Glutamatergic neuron (in vitro differentiated cells): ENCODE measurements at places on chromosomes 4 and X. TPM values are rescaled to one million over a fixed set of nuclear protein-coding genes. Genes with fewer than 3 reads are reported as not detected.
A peak's percentile ranks its signal among the peaks of the same experiment; 100 is the strongest.

YIPF6 gene
- 47.2 TPM for total RNA-seq

- DNase-seq, result no peak
- H3K4me1 ChIP-seq, result peaks cover 4% of the 10 kb centered on the region
- no peak overlapping the region for H3K4me3 ChIP-seq
Measured at GRCh38 chr4:159410076-159410777, 307.3 kb downstream of the RAPGEF2 start.

SPINK2 gene
- not detected for total RNA-seq

EPGN gene
- not detected for total RNA-seq

DNA sequence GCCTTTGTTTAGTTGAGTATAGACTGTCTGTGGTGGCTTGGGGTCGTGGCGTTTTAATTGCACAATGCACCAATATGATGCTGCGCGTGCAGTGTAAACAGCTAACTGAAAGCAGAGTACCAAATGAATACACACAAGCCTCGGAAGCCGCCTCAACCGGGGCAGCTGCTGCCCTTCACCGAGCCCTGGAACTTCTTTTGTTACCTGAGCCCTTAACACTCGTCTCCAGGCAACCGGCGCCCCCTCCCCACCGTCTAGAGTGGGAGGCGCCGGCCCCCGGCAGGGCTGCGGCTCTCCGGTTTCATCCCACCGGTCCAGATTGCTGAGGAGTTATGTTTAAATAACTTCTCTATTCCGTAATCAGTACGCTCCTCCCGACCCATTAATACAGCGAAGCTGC is 173.2 kb upstream of the TBL1X start:
- H3K36me3 ChIP-seq, result no peaks in the 10 kb centered on the region
- DNase-seq, result no peak
- H3K27ac ChIP-seq, result no peak overlapping the region
- no peak overlapping the region for H3K4me3 ChIP-seq
- H3K4me1 ChIP-seq, result peaks cover 2% of the 10 kb centered on the region
- no peaks in the 10 kb centered on the region for H3K27me3 ChIP-seq

ETDC gene
- not detected for total RNA-seq

- no peak for DNase-seq
- H3K27me3 ChIP-seq, result no peaks in the 10 kb centered on the region
- no peaks in the 10 kb centered on the region for H3K36me3 ChIP-seq
- H3K27ac ChIP-seq, result peak overlapping the region; percentile 33
- H3K4me3 ChIP-seq, result no peak overlapping the region
Measured at GRCh38 chrX:71184803-71185495, 38.1 kb upstream of the GJB1 start.

DNA sequence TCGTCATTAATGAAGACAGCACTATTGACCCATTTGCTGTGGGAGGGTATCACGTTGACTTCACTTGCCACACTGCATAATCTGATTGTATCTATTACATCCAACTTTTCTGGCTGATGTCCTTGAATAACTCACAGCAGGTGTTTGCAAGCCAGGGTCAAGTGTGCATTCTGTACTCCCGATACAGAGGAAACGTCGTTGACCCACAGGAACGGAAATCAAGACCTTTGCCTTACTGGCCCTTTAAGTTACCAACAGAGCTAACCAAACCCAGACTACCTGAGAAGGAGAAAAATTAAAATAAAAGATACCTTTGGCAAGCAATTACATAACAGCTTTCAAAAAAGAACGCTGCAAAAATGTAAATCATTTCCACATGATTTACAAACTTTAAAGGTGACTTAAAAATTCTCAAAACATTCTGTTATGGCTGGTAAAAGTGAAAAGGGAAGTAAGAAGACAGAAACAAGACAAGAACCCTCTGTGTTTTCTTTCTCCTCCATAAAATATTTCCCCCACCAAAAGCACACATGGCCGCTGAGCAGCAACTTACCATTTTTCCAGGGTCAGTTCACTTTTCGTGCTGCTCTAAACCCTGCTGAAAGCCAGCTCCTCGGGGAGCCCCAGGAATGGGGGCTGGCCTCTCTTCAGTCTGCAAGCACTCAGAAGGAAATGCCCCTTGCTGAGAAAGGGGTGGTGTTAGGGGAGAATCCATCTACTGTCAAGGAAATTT is 6.5 kb upstream of the SHISA3 start:
- no peak overlapping the region for H3K4me3 ChIP-seq
- H3K27ac ChIP-seq, result no peak overlapping the region
- DNase-seq, result no peak
- peaks cover 1% of the 10 kb centered on the region for H3K27me3 ChIP-seq
- H3K36me3 ChIP-seq, result peaks cover 7% of the 10 kb centered on the region

- no peaks in the 10 kb centered on the region for H3K36me3 ChIP-seq
- H3K4me1 ChIP-seq, result no peaks in the 10 kb centered on the region
- DNase-seq, result no peak
- peaks cover 1% of the 10 kb centered on the region for H3K27me3 ChIP-seq
Measured at GRCh38 chrX:114532111-114532805, 51.6 kb upstream of the HTR2C start.

C1QTNF7 gene
- not detected for total RNA-seq

TRPC5OS gene
- total RNA-seq, result not detected

DNA sequence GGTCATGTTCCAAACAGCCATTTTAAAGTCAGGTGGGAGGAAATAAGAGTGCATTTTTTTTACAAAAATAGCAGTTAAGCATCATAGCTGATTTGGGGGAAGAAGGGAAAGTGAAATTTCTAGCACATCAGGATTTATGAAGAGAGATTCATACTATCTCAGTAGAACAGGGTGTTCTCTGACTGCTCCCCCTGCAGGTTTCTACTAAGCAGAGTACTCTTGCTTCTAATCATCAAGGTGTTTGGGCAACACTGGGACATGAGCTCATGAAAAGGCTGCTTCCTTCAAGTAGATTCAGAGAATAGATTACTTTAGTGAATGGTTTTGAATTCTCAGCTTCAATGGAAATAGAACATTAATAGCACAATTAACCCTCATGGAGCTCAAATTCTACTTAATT is 591.4 kb upstream of the PCDH10 start:
- H3K36me3 ChIP-seq, result no peaks in the 10 kb centered on the region
- no peak overlapping the region for H3K27ac ChIP-seq
- no peak for DNase-seq

DGKK gene
- not detected for total RNA-seq

UGT2B17 gene
- not detected for total RNA-seq

BEND2 gene
- total RNA-seq, result not detected

DNA sequence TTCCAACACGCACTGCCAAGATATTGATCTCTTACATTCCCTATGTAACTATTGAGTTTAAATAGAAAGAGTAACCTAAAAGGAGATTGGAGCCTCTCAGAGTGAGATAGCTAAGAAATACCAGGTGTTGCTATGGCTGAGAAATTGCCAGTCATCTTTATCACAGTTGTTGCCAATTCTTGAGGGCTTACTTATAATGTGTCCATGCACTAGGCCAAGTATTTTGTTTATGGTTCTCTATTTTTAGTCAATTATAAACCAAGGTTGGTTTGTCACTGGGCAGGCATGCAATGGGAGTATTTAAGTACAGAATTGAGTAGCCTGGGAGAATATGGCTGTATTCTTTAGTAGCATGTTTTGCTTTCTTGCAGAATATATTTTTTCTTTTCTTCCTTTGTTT is 201.6 kb downstream of the TEX13A start:
- no peak for DNase-seq
- peaks cover 7% of the 10 kb centered on the region for H3K4me1 ChIP-seq
- H3K27me3 ChIP-seq, result no peaks in the 10 kb centered on the region

GRCh38 chr4:146267826-146268225 is 53.5 kb downstream of the REELD1 start:
- H3K4me3 ChIP-seq, result no peak overlapping the region
- no peaks in the 10 kb centered on the region for H3K4me1 ChIP-seq
- H3K36me3 ChIP-seq, result no peaks in the 10 kb centered on the region
- no peak for DNase-seq

DNA sequence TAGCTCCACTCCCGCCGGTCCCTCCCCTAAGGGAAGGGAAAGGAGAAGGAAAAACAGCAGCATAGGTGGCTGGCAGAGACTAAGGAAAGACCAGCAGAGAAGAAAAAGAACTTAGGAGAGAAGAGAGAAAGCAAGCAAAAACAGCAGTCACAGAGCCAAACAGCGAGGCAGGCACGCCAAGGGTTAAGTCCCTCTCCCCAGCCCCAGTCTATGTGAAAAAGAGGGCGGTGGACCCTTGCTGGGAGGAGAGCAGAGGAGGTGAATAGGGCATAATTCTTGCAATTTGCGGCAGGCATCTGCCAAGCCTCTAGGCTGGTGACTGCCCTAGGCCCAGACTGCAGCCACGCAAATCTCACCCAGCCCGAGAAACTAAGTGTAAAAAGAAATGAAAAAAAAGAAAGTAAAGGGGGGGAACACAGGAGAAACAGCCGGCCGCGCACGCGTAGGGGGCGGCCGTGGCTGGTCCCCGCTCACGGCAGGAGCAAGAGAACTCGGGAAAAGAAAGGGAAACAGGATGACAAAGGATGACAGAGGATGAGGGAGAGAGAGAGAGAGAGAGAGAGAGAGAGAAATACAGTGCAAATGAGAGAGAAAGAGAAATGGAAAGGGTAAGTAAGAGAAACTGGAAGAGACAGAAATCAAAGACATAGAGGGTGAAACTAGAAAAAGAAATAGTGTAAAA is 48.6 kb downstream of the MAGEA9 start:
- peak overlapping the region; percentile 84 for H3K4me3 ChIP-seq
- peak; percentile 32 for DNase-seq
- H3K4me1 ChIP-seq, result peaks cover 9% of the 10 kb centered on the region

GRCh38 chr4:15912236-15912635 is 26.3 kb downstream of the FGFBP1 start:
- H3K27ac ChIP-seq, result no peak overlapping the region
- peaks cover 2% of the 10 kb centered on the region for H3K4me1 ChIP-seq
- DNase-seq, result no peak

DNA sequence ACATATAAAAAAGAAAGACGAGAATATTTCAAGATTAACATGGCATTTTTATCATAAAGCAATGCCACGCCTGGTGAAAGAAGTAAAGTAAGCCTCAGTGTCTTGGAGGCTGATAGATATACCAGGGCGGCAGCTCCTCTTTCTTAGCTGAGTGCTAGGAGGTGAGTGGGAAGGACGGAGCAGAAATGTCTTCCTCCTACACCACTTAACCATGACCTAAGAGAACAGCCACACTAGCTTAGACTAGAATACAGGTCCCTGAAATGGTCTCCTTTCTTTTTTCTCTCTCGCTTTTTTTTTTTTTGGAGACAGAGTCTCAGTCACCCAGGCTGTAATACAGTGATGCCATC is 75.0 kb downstream of the NAF1 start:
- H3K4me3 ChIP-seq, result no peak overlapping the region
- no peak for DNase-seq
- H3K27me3 ChIP-seq, result no peaks in the 10 kb centered on the region
- H3K36me3 ChIP-seq, result peaks cover 4% of the 10 kb centered on the region
- no peaks in the 10 kb centered on the region for H3K4me1 ChIP-seq

DNA sequence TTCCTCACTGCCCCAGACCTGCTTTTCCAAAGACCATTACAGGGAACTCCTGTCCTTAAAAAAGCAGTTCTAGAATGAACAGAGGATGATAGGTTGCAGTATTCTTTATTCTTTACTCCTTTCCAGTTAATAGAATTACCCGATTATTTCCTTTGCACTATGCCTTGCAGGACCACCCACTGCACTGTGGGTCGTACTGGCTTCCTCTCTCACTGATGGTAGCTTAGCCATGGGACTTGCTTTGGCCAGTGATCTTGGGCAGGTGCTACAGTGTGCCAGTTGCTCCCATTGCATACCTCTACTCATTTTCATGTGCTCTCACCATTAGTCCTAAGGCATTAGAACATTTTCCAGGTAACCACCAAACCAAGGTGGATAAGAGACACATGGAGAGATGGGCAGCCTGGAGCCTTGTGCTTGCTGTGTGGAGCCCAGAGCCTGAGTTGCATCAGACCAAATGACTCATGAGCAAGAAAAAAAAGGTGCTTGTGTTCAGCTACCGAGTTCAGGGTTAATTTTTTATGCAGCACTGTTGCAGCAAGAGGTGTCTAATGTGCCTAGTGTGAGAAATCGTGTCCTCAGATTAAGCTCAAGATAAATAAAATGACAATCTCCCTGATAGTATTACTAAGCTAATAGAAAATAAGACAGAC is 7.6 kb upstream of the UNC5C start:
- H3K4me1 ChIP-seq, result peaks cover 30% of the 10 kb centered on the region
- no peak overlapping the region for H3K27ac ChIP-seq
- H3K4me3 ChIP-seq, result no peak overlapping the region
- no peak for DNase-seq

DNA sequence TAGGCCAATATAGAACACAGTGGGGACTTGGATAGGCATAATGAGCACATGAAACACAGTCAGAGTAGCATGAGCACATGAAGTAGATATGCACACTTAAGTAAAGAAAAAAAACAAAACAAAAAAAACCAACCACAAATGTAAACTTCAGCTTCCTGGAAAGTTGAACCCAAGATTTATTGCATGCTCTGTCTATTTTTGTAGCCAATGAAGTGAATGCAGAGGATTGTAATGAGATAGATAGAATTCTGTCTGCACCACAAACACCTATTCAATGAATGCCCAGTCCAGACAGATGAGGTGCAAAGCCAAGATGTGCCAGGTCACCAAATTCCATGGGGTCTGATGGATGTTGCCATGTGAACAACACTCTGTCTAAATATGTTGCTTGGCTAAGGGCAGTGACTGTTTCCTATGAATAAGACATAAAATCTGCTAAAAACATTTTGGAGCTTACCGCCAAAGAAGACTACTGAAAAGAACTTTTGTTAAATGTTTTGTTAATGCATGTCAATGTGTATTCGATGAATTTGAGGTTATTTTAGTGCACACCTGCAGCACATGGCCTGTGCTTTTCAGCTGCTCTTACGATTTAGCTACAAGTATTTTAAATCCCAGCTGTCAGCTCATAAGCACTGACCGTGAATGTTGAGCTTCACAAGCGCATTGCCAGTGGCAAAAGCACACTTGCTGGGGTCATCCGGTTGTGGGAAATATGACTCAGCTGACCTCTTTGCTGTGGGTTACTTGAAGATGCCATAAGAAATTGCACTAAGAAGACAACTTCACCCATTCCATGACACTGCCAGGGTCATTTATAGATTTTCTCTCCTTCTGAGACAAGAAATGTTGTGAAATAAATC is 374.8 kb upstream of the GNPDA2 start:
- no peak overlapping the region for H3K27ac ChIP-seq
- DNase-seq, result no peak
- no peaks in the 10 kb centered on the region for H3K27me3 ChIP-seq
- no peak overlapping the region for H3K4me3 ChIP-seq
- H3K36me3 ChIP-seq, result no peaks in the 10 kb centered on the region

ERAS gene
- total RNA-seq, result not detected

DNAAF6 gene
- not detected for total RNA-seq

DNA sequence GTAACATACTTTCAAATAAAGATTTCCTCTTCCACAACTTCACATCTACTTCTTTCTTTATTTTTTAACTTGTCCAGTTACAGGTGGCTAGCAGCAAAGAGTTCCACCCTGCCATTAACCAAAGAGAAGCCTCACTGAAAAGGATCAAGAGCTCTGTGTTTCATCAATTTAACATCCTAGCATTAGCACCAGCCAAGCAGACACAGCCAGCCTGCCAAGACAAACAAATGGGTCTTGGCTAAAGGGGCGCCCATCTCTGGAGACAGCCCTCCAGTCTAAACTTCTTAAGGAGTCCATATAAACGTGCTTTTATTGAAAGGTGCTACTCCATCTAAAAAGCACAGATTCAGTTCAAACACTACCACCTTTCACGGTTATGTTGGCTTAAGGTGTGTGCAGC is 105.3 kb downstream of the ADAMTS3 start:
- H3K36me3 ChIP-seq, result no peaks in the 10 kb centered on the region
- H3K27me3 ChIP-seq, result peaks cover 1% of the 10 kb centered on the region
- H3K4me1 ChIP-seq, result no peaks in the 10 kb centered on the region
- no peak for DNase-seq
- H3K27ac ChIP-seq, result no peak overlapping the region

ACE2 gene
- total RNA-seq, result not detected

GRCh38 chr4:25059791-25060190 is 29.0 kb upstream of the LGI2 start:
- H3K4me1 ChIP-seq, result no peaks in the 10 kb centered on the region
- no peak overlapping the region for H3K4me3 ChIP-seq
- peaks cover 5% of the 10 kb centered on the region for H3K36me3 ChIP-seq
- no peak for DNase-seq
